ENCODE measurements at places on chromosomes 7 and 10. TPM values are rescaled to one million over a fixed set of nuclear protein-coding genes. Genes with fewer than 3 reads are reported as not detected.

TEX36 gene
- total RNA-seq: not detected

ECHDC3 gene
- total RNA-seq: 26.3 TPM

AKR1C4 gene
- not detected for total RNA-seq

CALD1 gene
- total RNA-seq: 140 TPM

NXPH1 gene
- not detected for total RNA-seq

GIMAP4 gene
- total RNA-seq: not detected

DNA sequence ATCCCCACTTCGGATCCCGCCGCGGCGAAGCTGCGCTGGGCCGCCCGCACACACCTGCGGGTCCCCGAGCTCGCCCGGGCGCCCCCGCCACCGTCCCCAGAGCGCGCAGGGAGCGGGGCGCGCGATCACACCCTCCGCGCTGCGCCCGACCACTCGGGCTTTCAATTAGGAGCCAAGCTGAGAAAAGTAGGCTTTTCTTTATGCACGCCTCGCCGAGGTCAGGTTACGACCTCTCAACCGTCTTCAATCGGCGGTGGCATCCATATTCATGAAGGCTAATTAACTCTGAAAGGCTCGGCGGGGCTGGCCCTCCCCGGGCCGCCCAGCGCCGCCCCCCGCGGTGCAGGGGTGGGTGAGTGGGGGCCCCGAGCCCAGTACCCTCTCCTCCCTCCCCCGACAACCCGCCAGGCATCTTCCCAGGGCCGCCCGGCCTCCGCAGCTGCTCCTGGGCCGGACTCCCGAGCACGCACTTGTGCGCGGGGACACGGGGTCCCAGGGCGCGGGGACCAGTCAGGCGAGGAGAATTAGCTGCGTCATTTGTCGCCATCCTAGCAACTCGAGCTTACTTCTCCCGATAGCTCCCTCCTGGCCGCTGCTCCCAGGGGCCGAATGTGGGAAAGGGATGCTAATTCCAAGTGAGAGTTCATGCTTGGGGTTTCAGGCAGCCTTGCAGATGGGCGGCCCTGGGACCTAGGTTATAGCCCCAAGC, 155.5 kb upstream of the LYZL2 start:
- no peak for DNase-seq

DNA sequence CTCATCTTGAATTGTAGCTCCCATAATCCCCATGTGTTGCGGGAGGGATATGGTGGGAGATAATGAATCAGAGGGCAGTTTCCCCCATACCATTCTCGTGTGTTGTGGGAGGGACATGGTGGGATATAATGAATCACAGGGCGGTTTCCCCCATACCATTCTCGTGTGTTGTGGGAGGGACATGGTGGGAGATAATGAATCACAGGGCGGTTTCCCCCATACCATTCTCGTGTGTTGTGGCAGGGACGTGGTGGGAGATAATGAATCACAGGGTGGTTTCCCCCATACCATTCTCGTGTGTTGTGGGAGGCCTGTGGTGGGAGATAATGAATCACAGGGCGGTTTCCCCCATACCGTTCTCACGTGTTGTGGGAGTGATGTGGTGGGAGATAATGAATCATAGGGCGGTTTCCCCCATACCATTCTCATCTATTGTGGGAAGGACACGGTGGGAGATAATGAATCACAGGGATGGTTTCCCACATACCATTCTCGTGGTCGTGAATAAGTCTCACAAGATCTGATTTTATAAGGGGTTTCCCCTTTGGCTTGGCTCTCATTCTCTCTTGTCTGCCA, 271.0 kb downstream of the MAD1L1 start:
- no peak for DNase-seq

- no peak for DNase-seq
These were observed 19.2 kb downstream of the MMRN2 start for GRCh38 chr10:86938260-86938659.

GRCh38 chr7:40899636-40900507, 765.1 kb downstream of the SUGCT start:
- DNase-seq: no peak

GRCh38 chr7:88150033-88150432, 69.8 kb downstream of the SRI start:
- DNase-seq: no peak

- DNase-seq: no peak
These were observed at the start of gene GSAP for GRCh38 chr7:77415823-77416620. Gene GSAP (minus strand): TSS chr7:77416349. CDS start chr7:77416321, 28 bp downstream.

DNA sequence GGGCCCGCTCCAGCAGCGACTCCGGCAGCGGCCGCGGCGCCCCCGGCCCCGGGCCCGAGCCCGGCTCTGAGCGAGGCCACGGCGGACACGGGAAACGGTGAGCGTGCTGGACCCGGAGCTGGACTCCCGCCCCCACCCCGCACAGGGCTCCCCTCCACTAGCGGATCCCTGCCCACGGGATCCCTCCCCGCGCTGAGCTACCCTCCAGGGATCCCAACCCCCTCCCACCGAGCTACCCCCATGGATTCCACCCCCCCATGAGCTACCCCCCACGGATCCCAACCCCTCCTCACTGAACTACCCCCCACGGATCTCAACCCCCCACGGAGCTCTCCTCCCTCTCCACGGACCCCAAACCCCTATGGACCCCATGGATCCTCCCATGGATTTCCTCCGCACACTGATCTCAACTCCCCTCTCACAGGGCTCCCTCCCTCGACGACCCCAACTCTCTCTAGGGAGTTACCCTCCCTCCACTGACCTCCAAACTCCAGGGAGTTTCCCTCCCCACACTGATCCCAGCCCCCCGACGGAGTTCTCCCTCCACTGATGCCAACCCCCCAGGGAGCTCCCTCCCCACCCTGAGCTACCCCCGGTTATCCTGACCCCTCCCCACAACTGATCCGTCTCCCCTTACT, 20.6 kb upstream of the HSPB1 start:
- no peak for DNase-seq

- no peak for DNase-seq
These were observed 15.9 kb downstream of the ZNF3 start for GRCh38 chr7:100065452-100066186.
